Posterior vena cava (tissue), 2 donors: ENCODE measurements at places on chromosomes 11 and 22. TPM values are rescaled to one million over a fixed set of nuclear protein-coding genes. Genes with fewer than 3 reads are reported as not detected.

- DNase-seq = peak; percentile 24
Observed at GRCh38 chr11:71485063-71485399, 32.0 kb downstream of the NADSYN1 start.

DNA sequence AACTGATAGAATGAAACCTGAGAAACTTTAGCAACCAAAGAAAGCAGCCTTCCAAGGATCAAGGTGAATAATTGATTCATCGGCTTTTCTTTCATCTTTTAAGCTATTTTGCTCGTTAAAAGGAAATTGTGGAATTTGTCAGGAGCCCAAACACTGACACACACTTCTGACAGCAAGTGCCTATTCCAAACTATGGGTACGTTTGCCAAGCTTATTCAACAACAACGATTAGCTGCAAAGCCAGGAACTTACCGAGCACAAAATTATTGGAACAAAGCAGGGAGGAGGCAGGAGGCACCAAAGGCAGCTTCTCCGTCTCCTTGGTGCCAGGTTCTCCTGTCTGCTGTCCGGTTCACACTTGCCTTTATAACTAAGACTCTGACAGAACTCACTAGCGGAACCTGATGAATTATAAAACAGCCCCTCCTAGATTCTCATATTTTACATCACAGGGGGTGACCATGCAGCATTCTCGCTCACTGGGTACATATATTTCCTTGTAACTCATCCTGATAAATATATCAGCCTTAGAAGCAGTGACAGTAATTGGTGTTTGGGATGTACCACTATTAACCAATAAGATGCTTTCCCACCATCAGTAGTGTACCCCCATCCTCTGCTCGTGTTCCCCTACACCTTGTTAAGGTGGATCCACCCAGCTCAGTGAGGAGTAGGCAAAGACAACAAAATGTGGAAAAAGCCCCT is 395.9 kb upstream of the CCDC90B start:
- no peak for DNase-seq

GRCh38 chr11:132632641-132633124 is 899.6 kb downstream of the OPCML start:
- no peak for DNase-seq

Gene BRSK2
- 0.81 TPM for total RNA-seq

Gene OR52I1
- not detected for total RNA-seq

- DNase-seq = no peak
Observed at GRCh38 chr11:38796281-38796680, 2198.2 kb upstream of the RAG2 start.

Gene SPCS2
- 109 TPM for total RNA-seq

GRCh38 chr11:84227970-84228665 is 942.0 kb upstream of the CCDC90B start:
- no peak for DNase-seq

Gene TEAD1
- 59.2 TPM for total RNA-seq

DNA sequence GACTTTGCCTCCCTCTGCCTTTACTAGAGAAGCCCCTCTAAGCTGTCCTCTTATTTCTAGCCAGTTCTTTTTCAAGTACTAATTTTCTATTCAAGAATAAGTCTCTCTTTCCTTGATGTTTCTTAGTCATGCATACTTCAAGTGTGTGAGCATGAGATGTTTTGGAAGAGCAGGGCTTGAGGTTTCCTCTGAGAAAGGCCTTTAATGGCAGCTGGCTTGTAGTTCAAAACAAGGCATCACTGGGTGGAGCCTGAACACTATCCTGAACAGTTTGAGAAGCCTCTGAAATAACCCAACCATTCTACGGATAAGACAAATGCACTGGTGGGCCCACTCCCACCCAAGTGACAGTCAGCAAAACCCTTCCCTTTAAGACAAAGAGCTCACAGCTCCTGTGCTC is 37.6 kb downstream of the CLDN25 start:
- no peak for DNase-seq
